Stimulated activated CD8-positive, alpha-beta memory T cell treated with anti-CD3 and anti-CD28 coated beads, Interleukin-4, amount 100 ng/mL, for 4 hours (primary cell): ENCODE measurements at places on chromosomes 6 and 20.

- DNase-seq: no peak
Measured at GRCh38 chr20:33526769-33527168, 36.9 kb downstream of the CBFA2T2 start.

GRCh38 chr6:150116200-150116800 lies 26.5 kb upstream of the PPP1R14C start:
- DNase-seq: no peak

DNA sequence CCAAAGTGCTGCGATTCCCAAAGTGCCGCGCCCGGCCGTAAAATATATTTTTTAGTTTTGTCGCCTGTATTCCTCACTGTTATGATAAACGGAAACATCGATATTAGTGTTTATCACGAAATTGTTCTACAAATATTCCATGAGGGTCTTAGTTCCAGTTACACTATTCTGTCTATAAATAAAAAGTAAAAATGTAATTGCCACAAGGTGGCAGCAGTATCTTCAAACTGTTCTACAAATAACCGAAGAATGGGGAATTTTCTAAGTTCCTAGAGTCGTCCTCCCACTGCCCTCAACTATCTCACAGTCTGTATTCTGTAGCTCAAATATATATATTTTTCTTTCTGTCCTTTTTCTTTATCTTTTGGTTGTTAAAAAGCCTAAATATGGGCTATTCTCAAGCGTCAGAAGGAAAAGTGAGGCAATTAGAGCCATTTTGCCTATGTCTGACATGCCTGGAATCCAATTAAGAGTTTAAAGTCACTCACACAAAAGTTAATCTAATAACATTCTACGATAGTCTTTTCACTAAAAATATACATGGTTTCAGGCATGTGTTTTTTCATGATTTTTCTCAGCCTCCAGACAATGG lies 14.2 kb upstream of the FAM162B start:
- no peak for DNase-seq

GRCh38 chr20:61882716-61883615 lies 182.7 kb downstream of the TAF4 start:
- DNase-seq: no peak

DNA sequence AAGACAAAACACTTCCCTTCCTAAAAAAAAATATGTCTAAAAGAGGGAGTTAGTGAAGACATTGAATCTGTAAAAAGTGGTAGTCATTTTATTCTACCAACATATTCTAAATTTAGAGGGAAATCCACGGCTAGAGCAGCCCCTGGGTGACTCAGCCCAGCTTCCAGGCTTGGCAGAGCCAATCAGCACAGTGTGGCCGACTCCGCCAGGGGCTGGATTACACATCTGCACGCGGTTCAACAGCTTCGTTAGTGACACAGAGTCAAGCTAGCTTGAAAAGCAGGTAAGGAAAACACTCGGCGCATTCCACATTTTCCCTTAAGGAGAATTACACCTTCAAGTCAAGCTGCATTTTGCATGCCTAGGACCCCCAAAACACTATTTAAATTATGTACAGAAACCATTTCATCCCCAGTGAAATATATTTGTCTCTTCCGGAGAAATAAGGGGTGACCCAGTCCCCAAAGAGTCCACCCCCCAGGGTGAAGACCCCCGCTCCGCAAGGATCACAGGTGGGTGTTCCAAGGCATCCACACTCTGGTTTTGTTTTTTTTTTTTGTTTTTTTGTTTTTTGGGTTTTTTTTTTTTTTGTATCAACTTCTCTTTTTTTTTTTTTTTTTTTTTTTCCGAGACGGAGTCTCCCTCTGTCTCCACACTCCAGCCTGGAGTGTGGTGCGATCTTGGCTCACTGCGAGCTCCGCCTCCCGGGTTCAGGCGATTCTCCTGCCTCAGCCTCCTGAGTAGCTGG lies 58.4 kb upstream of the ARID1B start:
- DNase-seq: no peak

GRCh38 chr6:1604158-1605003 lies 5.3 kb upstream of the FOXC1 start:
- no peak for DNase-seq

- no peak for DNase-seq
Measured at GRCh38 chr6:76774781-76775384, 688.4 kb downstream of the HTR1B start.

DNA sequence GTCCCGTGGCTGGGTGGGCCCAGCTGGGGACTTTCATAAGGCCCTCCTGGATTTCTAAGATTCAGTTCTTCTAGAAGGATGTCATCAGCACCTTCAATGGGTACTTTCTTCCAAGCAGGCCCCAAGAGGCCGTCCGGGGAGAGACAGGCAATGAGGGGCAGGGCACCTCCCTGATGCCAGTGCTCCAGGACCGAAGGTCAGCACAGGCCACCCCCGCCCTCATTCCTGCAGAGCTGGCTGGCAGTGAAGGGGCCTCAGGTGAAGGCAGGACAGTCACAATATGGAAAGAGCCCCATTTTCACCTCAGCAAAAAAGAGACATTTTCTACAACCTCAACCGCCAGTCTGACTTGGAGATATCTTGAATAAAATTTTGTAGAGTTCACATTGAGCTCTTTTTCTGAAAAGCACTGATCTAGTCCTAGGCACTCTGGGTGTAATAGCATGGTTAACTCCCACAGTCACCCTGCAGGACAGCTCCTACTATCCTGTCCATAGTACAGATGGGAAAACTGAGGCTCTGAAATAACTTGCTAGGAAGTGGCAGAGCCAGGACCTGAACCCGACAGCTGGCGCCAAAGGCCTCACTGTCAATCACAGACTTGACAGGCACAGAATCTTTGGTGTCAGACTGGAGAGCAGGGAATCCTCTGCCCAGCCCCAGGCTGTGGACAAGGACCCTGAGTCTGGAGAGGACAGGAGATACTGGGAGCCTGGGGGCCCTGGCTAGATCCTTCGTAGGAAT lies 50.3 kb downstream of the RRBP1 start:
- DNase-seq: no peak

DNA sequence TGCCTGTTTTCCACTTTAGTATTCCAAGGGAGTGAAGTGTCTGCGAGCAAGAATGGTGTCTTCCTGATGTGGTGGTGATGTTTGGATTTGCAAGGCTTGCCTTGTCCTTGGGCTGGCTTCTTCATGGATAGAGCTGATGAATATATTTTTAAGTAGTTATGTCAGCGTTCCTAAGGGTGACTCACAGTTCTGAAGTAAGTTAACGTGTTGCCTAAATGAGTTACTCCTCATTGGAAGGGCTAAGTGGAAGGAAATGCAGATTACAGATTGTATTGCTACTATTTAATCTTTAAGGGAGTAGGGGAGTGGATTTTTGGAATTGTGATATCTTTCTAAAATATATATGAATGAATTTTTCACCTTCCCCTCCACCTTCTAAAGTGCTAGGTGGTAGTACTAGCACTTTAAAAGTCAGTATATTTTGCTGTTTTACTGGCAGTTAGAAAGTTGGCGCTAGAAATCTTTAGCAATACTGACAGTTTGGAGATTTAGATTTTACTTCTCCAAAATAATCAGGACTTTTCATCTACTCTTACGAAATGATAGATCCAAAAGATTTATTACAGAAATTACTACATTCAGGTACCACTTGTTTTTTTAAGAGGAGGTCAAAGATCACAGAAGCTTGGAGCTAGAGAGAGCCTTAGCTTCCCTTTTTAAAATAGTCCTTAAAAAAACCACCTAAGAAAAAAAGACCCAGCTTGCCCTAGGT lies 197.4 kb downstream of the JARID2 start:
- DNase-seq: no peak

GRCh38 chr6:115899730-115900282 lies 160.9 kb downstream of the FRK start:
- no peak for DNase-seq

DNA sequence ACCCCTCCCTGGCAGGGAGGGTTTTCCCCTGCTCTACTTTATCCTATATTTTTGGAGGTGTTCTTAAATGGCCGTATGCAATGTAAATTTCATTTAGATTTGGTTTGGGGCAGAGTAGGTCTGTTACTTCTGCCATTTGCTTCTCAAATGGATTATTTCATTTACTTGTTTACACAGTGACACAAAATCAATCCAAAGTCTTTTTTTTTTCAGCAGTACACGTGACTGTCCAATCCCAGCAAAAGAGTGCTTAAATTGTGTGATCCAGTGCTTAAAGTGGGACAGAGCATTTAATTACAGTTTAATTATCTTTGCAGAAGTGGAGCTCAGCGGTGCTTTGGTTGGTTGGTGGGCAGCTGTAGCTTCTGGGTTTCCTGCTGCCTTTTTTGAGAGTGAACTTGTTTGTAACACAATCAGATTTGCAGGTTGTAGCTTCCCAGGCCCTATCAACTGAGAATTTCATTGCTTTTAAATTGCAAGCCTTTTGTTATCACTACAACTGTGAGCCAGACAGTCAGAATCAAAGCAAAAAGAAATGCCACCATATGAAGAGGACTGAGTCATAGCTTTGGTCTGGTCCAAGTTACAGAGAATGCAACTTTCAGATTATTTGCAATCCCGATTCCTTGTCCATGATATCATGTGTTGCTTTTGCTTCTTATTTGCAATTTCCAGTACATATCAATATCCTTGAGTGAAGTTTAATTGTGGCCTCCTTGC lies 216.9 kb downstream of the DOK5 start:
- DNase-seq: no peak
